ENCODE measurements at places on chromosomes 11 and 22.
A peak's percentile ranks its signal among the peaks of the same experiment; 100 is the strongest.

GRCh38 chr11:2898366-2899079, 12.9 kb upstream of the CDKN1C start:
- DNase-seq, result no peak

GRCh38 chr11:11389238-11389637, 36.2 kb upstream of the CSNK2A3 start:
- no peak for DNase-seq

DNA sequence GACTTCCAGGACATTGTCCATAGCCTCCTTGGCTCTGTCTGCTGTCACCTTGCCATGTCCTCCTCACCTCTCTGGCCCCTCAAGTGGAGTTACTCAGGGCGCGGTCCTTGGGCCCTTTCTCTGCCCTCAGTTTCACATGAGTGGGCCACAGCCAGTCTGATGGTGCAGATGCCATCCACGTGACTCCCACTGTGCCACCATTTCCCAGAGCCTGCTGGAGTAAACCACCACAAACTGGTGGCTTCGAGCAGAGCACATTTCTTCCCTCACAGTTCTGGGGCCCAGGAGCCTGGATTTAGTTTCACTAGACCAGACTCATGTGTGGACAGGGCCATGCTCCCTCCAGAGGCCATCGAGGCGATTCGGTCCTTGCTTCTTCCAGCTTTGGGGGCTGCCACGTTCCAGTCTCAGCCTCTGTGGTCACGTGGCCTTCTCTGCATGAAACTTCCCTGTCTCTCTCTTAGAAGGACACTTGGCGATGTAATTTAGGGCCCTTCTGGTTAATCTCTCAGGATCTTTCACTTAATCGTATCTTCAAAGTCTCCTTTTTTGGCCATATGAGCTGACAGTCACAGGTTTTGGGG, 14.6 kb downstream of the SMARCB1 start:
- no peak for DNase-seq

DNA sequence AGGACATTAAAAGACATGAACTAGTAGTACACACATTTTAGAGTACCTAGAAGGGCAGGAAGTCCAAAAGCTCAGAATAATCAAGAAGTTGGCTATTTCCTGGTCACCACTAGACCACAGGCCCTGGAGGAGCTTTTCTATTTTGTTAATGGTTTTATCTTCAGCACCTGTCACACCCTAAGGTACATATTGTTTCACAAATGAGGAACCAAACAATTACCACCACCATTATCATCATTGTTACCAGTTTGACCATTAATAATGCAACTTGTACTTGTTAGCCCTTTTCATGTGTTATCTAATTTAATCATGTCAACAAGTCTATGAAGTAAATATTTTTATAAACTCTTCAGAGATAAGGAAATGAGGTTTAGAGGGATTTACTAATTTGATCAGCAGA, 4.9 kb downstream of the MRPL48 start:
- DNase-seq, result no peak

- DNase-seq, result no peak
Observed at GRCh38 chr11:83287631-83288030, 1.5 kb upstream of the CCDC90B start.

DNA sequence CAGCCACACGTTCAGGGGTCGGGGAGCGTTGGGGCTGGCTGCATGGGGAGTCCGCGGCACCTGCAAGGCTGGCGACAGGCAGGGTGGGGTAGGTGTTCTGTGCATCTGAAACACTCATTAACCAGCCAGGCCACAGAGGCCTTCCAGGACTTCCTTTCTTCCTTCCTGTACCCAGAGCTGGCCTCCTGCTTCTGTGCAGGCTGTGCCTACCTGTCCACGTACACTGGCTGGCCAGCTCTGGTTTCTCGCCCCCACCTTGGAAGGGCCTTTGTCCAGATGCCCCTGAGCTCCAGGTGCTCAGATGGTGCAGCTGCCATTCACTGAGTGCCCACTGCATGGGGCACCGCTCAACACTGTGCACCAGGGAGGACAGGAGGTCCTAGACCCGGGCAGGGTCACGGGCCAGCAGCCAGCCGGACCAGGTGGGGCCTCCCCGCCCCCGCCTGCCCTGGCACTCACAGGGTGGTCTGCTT, 15.9 kb downstream of the TTLL12 start:
- no peak for DNase-seq

DNA sequence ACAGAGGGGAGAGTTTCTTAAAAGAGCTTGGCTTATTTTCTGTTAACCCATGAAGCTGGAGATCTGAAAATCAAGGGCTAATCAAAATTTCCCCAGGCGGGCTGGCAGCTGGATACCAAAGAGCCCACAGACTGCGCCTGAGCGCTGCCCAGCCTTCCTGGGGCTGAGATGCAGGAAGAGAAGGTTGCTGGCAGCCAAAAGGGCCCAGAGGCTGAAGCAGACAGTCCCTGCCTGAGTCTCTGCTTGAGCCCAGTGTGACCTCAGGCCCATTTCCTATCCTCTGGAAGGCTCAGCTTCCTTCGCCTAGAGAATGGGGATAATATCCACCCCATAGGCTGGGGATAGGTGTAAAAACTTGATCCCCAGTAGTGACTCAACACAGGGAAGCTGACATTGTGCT, 49.1 kb downstream of the ARRB1 start:
- DNase-seq, result no peak

DNA sequence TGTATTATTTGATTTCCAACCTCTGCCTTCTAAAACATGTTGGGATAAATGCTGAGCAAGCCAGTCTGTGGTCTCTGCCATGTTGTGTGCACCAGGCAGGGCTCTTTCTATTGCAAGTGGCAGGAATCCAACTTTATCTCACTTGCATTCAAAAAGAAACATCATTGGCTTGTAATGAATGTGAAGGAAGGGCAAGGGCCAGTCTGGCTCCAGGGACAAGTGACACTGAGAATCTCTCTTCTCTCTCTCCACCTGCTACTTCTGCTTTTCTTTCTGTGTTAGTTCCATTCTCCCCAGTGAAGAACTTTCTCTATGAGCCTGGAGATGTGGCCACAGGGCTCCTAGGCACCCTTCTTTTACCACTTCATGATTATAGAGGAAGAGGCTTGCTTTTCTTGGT, 329.9 kb upstream of the NCAM1 start:
- DNase-seq, result no peak

GRCh38 chr11:12606597-12606996, 67.6 kb upstream of the TEAD1 start:
- no peak for DNase-seq

DNA sequence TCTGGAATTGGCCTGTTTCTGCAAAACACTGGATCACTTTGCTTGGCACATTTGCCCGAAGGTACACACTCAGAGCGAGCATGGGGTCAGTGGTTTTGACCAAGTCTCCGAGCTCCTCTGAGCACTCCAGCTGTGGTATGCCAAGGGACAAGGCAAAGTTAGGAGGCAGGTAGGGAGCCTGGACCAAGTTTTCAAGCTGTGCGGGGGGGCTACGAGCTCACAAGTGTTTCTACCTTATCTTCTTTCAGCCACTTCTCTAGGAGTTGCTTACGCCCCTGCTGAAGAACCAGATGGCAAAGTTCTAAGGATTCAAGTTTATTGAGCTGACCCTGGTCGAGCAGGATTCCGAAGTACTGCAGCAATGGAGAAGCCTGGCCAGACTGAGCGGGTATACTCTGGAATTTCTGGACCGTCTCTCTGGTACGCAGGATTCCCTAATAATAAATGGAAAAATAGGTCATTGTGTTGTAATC, 54.7 kb upstream of the SLC25A1 start:
- DNase-seq, result no peak

DNA sequence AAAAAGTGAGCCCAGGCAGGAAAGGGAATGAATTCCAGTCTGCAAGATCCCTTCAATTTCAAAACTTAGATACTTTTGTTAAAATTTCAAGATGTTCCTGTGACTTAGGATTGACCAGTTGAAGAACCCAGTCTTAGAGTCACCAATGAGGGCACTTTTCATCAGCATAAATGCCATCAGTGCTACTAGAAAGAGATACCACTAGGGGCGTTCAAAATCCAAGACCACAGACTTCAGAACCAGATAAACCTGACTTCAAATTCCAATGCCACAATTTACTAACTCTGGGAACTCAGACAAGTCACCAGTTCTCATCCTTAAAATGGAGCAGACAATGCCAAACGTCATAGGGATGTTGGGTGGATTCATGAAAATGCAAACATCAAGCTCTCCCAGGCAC, 523.2 kb downstream of the BUD13 start:
- DNase-seq, result no peak

DNA sequence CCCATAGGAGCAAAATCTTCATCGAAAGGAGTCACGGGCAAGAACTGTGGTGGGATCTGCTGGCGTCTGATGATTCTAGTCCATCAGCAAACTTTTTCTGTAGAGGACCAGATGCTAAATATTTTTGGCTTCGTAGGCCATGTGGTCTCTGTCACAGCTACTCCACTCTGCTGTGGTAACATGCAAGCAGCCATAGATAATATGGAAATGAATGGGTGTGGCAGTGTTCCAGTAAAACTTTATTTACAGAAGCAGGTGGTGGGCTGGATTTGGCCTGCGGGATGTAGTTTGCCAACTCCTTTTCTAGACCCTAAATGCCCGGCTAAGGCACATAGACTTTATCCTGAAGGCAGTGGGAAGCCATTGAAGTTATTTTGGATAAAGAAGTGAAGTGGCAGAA, 32.9 kb downstream of the BMAL1 start:
- DNase-seq, result no peak

GRCh38 chr11:135074397-135074998, 662.5 kb upstream of the B3GAT1 start:
- no peak for DNase-seq

DNA sequence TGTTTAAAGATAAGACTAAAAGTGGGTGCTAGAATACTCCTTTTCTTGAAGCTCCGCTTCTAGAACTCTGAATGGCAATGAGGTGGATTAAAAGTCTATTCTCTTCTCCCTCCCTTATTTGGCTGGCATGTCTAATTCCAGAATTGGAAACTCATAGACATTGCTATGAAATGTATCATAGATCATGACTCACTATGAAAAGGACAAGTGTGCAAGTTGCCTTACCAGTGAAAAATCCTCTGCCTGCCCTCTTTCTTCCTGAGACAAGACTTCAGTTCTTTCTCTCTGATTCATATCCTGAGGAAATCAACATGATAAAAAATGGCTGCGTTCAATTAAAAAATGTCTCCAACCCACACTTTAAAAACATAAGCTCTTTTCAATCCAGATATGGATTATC, 73.2 kb upstream of the BLID start:
- DNase-seq, result peak; percentile 90

GRCh38 chr11:121743285-121743684, 290.5 kb upstream of the SORL1-AS1 start:
- DNase-seq, result no peak

DNA sequence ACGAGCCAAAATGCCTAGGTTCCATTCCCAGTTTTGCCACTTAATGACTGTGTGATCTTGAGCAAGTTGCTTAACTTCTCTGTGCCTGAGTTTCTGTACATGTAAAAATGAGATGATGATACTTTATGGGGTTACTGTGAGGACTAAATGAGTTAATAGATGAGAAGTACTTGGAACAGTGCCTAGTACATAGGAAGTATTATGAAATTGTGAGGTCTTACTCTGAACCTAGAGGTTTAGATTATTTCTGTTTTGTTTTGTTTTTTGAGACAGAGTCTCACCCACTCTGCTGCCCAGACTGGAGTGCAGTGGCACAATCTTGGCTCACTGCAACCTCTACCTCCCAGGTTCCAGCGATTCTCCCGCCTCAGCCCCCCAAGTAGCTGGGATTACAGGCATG, 227.0 kb upstream of the POU2AF2 start:
- no peak for DNase-seq

GRCh38 chr11:63536669-63537292, at the start of gene PLAAT4:
TSS of gene PLAAT4 (plus strand) at chr11:63536808. CDS start at chr11:63536869, 61 bp downstream.
- no peak for DNase-seq

- no peak for DNase-seq
Observed at GRCh38 chr11:61034704-61035525, 63.4 kb downstream of the CD6 start.

DNA sequence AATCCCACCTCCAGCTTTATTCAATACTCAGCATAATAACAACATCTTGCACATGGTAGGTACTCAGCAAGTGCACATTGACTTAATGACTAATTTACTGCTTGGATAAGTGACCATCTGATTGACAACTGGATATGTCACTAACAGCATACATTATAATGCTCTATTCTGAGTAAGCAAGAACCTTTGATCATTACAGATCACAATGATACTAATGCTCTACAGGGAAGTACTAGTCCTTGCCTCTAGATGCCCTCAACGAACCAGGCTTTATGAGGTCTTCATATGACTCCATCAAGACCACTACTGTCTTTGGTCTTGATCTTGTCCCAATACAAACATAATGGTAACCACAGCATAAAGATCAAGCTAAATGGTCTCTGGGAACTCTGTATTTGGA, 167.6 kb upstream of the MTMR2 start:
- DNase-seq, result no peak

- DNase-seq, result no peak
Observed at GRCh38 chr11:9280655-9281301, 15.6 kb upstream of the DENND5A start.

DNA sequence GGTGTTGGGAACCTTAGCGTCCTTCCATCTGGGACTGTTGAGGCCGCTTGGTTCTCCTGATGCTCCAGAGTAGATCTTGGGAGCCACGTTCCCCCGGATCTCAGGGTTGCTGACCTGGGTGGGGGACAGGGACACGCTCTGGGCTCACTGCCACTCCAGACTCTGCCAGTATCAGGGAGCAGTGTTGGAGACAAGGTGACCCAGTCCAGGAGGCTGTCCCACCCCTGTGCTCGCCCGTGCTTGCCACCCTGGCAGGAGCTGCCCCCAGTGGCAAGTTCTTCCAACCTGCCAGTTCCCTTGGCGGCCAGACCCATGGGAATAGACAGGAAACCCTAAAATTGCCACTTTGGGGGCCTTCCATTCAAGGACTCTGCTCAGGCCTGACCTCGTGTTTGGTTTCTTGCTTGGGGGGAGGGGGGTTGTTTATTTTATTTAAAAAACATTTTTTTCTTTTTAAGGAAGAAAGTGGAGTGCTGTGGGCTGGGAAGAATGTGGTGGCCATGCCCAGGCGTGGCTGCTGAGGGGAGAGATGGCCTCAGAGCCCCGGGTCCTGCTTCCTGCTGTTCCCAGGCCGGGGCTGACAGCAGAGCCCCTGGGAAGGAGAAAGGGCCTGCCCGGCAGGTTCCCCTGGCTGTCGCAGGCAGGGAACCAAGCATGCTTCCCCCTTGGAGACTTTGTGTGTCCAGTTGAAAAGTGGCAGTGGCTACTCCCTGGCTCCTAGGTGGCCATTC, 7.2 kb downstream of the GRK2 start:
- no peak for DNase-seq

DNA sequence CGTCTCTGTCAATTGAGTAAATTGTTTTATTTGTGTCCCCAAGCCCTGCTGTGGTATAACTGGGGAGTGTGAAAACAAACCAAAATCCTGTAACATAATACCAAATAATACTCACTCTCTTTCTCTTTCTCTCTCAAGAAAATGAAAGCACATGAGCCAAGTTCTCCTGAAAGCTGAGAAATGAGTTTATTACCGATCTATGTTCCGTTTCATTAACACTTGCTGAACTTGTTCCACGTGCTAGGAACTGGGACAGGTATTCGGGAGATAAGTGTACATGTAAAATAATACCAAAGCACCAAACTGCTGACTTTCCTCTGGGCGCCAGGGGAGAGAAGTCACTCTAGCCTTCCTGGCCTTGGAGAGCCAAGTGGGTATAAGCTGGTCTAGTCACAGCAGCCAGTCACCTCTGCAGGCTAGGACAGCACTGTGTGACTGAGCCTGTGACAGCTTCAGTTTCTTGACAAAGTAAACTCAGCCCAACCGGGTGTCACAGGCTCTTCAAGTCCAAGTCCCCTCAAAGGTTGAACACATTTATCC, 23.1 kb downstream of the CD6 start:
- no peak for DNase-seq

GRCh38 chr22:37545703-37546436, 14.4 kb upstream of the CDC42EP1 start:
- no peak for DNase-seq

Data from HCT116 (cell line).